HepG2 (cell line): ENCODE measurements at places on chromosomes 7 and 10.

GRCh38 chr10:103787331-103787730 is 68.0 kb downstream of the SH3PXD2A start:
- no peak for DNase-seq

DNA sequence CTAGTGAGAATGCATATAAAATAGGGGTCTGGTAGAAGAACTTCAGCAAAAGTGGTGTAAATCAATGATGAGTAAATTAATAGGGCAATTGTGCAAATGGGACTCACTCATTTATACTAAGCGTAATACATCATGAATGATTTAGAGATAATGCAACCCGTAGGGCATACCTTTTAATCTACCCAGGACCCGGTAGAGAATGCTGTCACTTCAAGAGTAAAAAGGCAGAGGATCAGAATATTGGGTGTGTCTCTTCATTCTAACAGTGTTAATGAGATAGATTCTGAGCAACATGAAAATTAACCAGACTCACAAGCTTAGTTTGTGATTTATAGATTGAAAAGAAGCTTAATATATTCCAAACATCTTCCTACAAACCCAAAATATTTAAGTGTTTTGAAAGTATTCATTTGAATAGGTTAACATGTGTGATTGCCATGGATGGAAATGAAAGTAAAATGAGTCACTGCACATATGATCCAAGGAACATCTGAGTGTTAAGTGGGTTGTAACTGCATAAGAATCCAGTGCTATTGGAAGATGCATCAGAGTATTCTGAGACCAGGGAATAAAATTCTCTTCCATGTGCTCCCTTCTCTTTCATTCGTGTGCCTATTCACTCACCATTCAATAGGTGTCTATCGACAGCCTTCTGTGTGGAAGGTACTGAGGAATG is 690.6 kb downstream of the AUTS2 start:
- DNase-seq: no peak

GRCh38 chr10:33550811-33551210 is 216.3 kb upstream of the NRP1 start:
- DNase-seq: no peak

- no peak for DNase-seq
Observed at GRCh38 chr10:16009785-16010184, 149.5 kb upstream of the MINDY3 start.

DNA sequence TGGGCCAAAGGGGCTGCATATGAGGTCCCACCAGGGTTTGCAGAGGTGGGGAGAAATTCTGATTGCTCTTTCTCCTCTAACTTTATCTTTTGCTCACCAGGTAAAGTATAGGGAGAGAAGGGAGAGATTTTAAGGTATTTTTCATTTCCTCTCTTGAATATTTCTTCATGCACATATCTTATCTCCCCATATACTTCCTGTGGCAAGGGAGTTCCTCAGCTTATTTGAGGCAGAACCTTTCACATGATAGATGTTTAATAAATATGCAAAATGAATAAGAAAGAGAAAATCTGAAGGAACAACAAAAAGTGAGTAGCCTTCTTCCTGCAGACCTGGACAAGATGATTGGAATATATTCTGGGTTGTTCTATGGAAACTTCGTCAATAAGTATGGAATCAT is 67.4 kb upstream of the PDCD4 start:
- DNase-seq: no peak

DNA sequence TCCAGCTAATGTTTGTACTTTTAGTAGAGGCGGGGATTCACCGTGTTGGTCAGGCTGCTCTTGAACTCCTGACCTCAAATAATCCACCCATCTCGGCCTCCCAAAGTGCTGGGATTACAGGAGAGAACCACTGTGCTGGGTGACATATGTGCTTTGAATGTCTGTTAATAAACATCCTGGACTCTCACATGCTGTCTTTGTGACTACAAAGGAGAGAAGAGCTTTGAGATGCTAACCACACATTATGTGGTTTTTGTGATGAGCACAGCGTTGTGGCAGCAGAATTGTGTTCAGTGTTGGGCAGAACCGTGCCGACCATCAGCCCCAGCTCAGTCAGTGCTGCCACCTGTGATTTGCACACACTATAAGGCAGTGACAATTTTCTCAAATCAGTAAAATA is 500.1 kb upstream of the KLF6 start:
- no peak for DNase-seq

GRCh38 chr10:75696536-75696935 is 265.1 kb downstream of the LRMDA start:
- DNase-seq: no peak

DNA sequence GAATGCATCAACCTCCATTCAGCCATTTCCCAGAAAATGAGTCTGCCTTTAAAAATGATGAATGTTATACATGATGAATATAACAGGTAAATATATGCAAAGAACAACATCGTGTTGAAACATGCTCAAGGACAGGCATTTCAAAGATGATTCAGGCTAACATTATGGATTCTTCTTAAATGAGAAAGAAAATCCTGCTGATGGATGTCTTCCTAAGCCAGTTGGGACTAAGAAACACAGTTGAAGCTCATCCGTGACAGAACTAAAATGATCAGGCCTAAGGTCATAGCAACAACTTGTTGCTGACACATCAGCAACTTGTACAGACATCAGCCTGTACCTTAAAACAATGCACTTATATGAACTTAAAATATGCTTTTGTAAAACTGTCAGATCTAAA is 267.9 kb downstream of the MAGI2 start:
- no peak for DNase-seq

DNA sequence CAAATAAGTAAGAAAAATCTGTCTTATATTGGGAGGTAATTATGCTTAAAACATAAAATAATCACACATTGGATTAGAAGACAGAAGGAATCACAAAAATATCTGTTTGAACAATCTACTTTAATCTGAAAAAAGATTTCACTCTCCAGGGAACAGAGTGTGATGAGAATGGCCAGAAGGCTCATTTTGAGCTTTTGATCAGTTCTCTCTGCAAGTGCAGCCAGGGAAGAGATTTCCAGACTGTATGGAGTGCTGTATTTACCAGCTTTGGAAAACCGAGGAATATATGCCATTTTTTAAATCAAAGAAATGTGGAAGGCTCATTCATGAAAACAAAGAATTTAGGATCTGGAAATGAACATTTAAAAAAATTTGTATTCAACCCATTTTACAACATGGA is 83.0 kb upstream of the WAC start:
- DNase-seq: no peak

DNA sequence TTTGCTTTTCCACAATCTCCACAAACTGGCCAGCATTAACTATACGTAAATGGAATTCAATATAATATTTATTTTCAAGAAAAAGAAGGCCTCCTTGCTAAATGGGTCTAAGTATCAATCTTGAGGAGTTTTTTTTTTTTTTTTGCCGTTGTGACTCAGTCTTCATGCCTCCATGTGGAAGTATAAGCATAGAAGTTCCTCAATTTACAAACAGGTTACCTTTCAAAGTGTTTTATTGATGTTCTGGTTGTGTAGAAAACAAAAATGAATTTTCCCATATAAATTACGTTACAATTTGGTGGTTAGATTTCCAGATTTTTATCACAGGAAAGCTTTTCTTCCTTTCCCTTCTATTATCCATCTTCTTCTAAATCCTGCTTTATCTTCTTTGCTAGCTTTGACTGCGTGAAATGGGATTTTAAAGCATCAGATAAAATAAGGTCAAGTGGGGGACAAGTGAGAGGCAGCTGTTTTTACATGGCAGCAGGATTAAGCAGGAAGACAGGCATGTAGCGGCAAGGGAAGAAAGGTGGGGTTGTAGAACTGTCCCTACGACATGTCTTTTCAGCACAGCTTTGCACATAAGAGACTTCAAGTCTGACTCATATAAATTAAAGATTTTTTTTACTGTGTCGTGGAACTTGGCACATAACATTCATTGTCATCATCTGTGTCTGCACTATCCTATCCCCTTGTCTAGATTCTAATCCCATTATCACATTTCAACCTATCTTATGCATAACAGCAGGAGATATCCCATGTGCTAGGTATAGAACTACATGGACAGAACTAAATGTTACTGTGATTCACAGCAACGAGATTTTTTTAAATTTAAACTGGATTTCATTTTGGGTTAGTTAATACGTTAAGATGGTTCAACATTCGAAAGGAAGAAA is 135.3 kb upstream of the FAM3C start:
- DNase-seq: no peak

GRCh38 chr10:108567899-108568752 is 1355.2 kb downstream of the XPNPEP1 start:
- DNase-seq: no peak

- DNase-seq: no peak
Observed at GRCh38 chr10:48879451-48879850, 60.2 kb downstream of the LRRC18 start.

- no peak for DNase-seq
Observed at GRCh38 chr7:378041-378420, 88.1 kb downstream of the FOXL3 start.

- DNase-seq: no peak
Observed at GRCh38 chr7:70341446-70341845, 743.2 kb downstream of the AUTS2 start.

GRCh38 chr10:31644931-31645633 is 283.5 kb downstream of the ARHGAP12 start:
- DNase-seq: no peak

DNA sequence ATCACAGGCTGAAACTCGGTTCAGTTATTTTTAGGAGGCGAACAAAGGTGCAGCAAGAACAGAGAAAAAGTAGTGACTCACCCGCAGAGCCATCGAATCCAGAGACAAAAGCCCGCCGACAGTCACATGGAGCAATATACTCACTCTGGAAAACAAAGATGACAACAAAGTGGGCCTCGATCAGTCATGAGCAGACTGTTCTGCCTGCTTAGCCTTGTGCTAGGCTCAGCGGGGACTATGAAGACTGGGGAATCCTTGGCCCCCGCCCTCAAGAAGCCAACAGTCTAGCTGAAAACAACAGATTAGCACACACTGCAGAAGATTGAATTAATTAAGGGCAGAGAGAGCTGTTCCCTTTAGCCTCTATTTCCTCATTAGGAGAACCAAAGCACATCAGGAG is 30.4 kb downstream of the XPNPEP1 start:
- DNase-seq: no peak

DNA sequence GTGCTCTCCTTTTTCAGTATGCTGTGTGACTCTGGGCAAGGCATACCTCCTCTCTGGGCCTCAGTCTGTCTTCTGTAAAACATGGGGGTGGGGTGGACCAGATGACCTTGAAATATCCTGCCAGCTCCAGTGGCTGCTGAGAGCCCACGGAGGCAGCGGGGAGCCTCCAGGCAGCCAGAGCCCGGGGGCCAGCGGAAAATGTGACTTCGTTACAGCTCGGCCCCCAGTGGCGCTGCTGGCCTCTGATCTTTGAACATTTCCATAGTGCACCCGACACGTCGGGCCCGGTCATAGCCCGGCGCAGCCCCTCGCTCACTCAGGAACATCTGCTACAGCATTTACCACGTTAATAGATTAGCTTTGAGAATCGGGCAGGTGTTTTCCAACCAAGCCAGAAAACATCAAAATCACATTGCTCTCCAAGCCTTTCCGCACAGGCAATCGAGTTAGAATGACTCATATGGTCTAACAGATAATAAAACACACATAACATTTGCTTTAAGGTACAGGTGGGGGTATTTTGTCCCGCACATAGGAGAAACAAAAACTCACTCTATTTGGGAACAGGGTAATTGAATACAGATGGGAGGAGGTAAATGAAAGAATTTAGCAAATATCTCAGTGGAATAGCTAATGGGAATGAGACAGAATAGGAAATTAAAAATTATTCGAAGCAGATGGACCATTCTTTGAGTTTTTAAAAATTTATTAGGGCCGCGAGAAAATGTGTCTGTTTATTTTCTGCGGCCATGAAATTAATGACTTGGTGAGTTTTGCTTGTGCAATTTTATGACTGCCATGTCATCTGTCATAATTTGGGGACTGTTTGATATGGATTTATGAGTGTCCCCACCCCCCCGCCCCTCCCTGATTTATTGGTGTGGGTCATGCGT is 26.3 kb upstream of the COMTD1 start:
- DNase-seq: peak; percentile 24

DNA sequence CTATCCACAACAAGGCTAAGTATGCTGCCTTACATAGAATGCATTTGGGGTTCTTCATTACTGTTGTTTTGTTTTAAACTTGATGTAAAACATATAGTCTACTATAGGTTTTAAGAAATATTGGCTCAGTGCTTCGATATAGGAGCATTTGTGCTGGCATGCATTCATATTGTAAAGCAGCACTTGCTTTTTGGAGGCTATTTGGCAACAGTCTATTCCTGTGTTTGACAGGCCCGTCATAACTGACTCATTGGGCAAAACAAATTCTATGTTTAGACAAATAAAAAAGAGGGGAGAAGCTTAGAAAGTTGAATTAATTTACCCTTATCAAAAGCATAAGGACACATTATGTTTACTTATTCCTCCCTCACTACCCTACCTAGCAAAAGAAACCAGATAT is 38.4 kb upstream of the PLXDC2 start:
- no peak for DNase-seq

DNA sequence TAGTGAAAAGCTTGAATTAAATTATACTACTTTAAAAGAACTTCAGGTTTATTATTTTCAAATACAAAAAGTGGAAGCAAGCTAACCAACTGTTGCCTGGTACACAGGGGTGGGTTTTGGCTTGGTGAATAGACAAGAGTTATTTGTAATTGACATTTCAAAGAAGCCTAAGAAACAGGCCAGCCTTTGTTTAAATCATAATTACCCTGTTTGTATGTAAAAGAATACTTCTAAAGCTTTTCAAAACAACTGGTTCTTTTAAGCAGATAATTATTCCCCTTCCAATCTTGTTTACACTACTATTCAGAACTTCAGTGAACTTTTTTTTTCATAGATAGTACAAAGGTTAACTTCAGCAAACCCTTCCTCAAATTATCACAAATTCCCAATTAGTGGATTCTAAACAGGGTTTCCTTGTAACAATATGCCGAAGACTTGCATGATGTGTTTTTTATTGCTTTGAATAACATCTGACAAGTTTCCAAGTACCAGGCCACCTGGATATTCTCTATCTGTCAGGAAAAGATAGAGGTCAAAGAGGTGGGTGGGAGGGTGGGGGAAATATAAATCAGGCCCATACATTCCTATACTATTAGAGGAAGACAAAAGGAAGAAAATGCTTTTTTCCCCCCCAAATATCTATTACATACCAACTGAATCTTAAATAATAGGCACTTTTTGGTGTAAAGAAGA is 20.4 kb downstream of the SSMEM1 start:
- DNase-seq: peak; percentile 53

DNA sequence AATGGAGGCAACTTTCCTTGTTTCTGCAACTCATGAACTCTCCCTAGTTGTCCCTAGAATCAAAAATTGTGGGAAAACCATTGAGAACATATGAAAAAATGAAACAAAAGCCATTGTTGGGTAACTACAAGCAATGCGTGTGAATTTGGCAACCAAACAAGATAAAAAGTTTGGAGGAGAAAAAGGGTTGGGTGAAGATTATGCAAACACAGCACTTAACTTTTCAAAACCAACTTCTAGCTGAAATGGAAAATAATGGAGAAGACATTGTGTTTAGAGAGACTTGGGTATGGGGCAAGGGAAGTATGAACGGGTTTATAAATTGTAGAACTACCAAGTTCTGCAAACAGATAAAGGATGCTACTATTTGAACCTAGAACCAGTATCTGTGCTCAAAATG is 89.0 kb upstream of the SVIL start:
- no peak for DNase-seq

- no peak for DNase-seq
Observed at GRCh38 chr10:90817128-90817889, 40.5 kb downstream of the HTR7 start.
